ENCODE measurements at places on chromosomes 3 and 15. TPM values are rescaled to one million over a fixed set of nuclear protein-coding genes. Genes with fewer than 3 reads are reported as not detected.

The PCSK6 gene
- total RNA-seq = 40.5 TPM

The LYZL4 gene
- total RNA-seq = not detected

The DISP2 gene
- total RNA-seq = 0.12 TPM

The DOCK3 gene
- total RNA-seq = 0.77 TPM

The STAB1 gene
- 4.6 TPM for total RNA-seq

The TAGLN3 gene
- total RNA-seq = 1.9 TPM

The GRIP2 gene
- total RNA-seq = 0.73 TPM

The GOLGA6A gene
- not detected for total RNA-seq

GRCh38 chr3:168865022-168865551 is 769.4 kb upstream of the GOLIM4 start:
- no peak overlapping the region for H3K4me3 ChIP-seq
- H3K36me3 ChIP-seq = no peaks in the 10 kb centered on the region
- peak; percentile 48 for DNase-seq
- no peaks in the 10 kb centered on the region for H3K27me3 ChIP-seq

GRCh38 chr3:94069194-94069813 is 6.4 kb downstream of the NSUN3 start:
- no peak overlapping the region for H3K27ac ChIP-seq
- H3K4me3 ChIP-seq = no peak overlapping the region
- DNase-seq = no peak
- H3K4me1 ChIP-seq = no peaks in the 10 kb centered on the region

GRCh38 chr15:43514241-43515057 is 3.0 kb upstream of the MAP1A start:
- H3K36me3 ChIP-seq = no peaks in the 10 kb centered on the region
- peak; percentile 44 for DNase-seq
- peaks cover 33% of the 10 kb centered on the region for H3K4me1 ChIP-seq

DNA sequence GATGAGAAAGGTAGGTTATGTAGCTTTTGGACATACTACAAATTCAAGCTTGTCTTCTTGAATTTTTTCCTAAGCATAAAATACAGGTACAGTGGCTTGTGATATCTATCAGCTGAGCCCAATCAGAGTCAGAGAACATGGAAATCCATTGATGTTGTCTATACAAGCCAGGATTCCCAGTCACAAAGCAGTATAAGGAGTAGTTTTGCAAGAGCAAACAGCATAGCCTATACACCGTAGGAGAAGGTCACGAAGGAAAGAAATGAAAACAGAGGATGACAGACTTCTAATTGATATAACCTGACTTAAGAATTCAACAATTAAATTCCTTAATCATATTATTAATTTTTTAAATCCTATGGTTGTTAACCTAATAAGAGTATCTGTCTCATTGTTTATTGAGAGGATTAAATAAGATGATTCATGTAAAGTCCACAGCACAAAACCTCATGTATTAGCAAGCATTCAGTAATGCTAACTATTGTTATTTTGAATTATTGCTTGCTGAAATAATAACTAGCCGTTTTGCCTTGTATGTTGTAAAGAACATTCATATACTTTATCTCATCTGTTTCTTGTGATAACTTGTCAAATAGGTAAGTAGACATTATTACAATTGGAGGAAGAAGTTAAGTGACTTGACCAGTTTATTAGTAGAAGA is 276.6 kb upstream of the ZPLD1 start:
- H3K36me3 ChIP-seq = no peaks in the 10 kb centered on the region
- no peak overlapping the region for H3K27ac ChIP-seq
- H3K4me1 ChIP-seq = peaks cover 14% of the 10 kb centered on the region
- no peak for DNase-seq
- H3K4me3 ChIP-seq = no peak overlapping the region

- H3K27me3 ChIP-seq = no peaks in the 10 kb centered on the region
- no peak overlapping the region for H3K27ac ChIP-seq
- H3K4me1 ChIP-seq = no peaks in the 10 kb centered on the region
- no peak for DNase-seq
- no peaks in the 10 kb centered on the region for H3K36me3 ChIP-seq
- no peak overlapping the region for H3K4me3 ChIP-seq
Observed at GRCh38 chr3:169236662-169237186, 426.8 kb downstream of the MECOM start.

DNA sequence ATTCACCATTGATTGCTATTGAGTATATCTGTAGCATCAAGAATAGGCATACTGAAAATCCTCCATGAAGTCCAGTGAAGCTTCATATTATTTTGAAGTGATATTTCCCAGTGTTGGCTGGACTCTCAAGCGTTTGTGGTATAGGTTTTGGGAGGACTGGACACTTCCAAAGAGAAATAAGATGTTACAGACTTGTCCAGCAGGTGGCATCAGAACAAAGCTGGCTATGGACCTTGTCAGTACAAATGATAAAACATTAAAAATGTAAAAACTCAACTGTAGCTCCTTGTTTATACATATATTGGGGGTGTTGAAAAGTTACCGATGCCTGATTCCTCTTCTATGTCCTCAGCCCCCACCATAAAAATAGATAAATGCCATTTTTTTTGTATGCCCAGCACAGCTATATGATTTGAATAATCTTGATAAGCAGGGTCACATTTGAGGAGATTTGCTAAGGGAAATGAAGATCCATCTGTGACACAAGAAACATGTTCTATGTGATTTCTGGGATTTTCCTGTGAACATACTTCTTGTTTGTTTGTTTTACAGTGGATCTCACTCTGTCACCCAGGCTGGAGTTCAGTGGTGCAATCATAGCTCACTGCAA is 54.5 kb upstream of the GOLGA6B start:
- no peaks in the 10 kb centered on the region for H3K27me3 ChIP-seq
- H3K36me3 ChIP-seq = no peaks in the 10 kb centered on the region
- H3K4me1 ChIP-seq = no peaks in the 10 kb centered on the region
- no peak overlapping the region for H3K4me3 ChIP-seq

DNA sequence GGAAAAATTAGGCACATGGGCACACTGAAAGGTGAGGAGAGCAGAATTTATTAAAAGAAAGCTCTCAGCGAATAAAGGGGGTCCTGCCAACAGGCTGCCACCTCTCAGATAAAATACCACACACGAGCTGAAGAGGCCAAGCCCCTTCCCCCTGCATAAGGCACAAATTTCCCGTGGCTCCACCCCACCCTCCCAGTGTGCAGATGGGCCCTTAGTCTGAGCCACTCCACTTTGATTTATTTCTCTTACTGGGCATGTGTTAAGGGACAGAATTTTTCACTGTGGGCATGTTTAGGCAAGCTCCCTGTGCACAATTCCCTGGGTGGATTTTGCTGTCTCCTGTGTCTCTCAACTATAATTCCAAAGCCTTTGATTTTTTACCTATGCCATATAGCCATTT is 409.8 kb downstream of the TBL1XR1 start:
- no peaks in the 10 kb centered on the region for H3K36me3 ChIP-seq
- no peak overlapping the region for H3K27ac ChIP-seq
- no peaks in the 10 kb centered on the region for H3K4me1 ChIP-seq
- DNase-seq = no peak
- H3K27me3 ChIP-seq = no peaks in the 10 kb centered on the region

- H3K36me3 ChIP-seq = no peaks in the 10 kb centered on the region
- H3K4me1 ChIP-seq = peaks cover 7% of the 10 kb centered on the region
- H3K4me3 ChIP-seq = no peak overlapping the region
- H3K27me3 ChIP-seq = no peaks in the 10 kb centered on the region
- DNase-seq = no peak
Observed at GRCh38 chr3:35777065-35777464, 137.7 kb downstream of the ARPP21 start.

DNA sequence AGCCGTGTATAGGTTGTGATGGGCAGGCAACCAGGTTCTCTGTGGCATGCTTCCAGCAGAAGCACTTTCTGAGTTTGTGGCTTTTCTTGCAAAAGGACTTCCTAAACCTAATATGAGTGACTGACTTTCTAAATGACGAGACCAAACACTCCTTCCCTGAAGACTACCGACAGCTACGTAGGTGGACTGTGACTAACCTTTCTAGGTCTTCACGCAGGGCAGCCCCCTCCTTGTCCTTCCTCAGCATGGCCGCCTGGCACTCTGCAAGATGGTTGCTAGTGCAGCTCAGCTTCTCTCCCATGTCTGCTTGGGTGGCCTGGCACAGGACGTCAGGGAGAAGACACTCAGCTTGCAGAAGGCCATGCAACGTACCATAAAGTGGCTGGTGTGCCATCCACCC is 20.9 kb downstream of the CXCR6 start:
- H3K4me3 ChIP-seq = no peak overlapping the region
- no peak for DNase-seq
- H3K36me3 ChIP-seq = peaks cover 4% of the 10 kb centered on the region

GRCh38 chr3:107929088-107929487 is 161.7 kb downstream of the CD47 start:
- no peak for DNase-seq
- no peak overlapping the region for H3K27ac ChIP-seq
- no peaks in the 10 kb centered on the region for H3K36me3 ChIP-seq
- H3K27me3 ChIP-seq = no peaks in the 10 kb centered on the region
- no peaks in the 10 kb centered on the region for H3K4me1 ChIP-seq

- H3K4me1 ChIP-seq = no peaks in the 10 kb centered on the region
- H3K4me3 ChIP-seq = no peak overlapping the region
- no peak overlapping the region for H3K27ac ChIP-seq
- no peaks in the 10 kb centered on the region for H3K27me3 ChIP-seq
- no peak for DNase-seq
Observed at GRCh38 chr3:141632779-141633374, 105.2 kb upstream of the RNF7 start.

DNA sequence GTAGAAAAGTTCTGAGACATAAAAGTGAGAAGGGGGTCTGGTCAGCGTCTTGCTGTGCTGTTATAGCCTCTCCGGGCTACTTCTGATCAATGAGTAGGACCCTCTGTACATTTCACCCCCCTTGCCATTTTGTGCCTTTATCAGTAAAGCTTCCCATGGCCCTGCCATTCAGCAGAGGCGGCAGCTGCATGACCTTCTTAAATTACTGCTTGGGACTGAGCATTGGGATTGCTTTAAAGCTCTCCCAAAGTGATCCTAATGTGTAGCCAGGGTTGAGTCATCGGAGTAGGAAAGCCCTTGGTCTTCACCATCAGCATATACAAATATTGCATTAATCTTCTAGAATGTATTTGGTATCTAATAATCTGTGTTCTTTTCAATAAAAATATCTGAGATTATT is 70.2 kb downstream of the FMN1 start:
- no peak overlapping the region for H3K27ac ChIP-seq
- no peak overlapping the region for H3K4me3 ChIP-seq
- no peak for DNase-seq
- no peaks in the 10 kb centered on the region for H3K36me3 ChIP-seq
- H3K27me3 ChIP-seq = peaks cover 40% of the 10 kb centered on the region
- H3K4me1 ChIP-seq = no peaks in the 10 kb centered on the region

DNA sequence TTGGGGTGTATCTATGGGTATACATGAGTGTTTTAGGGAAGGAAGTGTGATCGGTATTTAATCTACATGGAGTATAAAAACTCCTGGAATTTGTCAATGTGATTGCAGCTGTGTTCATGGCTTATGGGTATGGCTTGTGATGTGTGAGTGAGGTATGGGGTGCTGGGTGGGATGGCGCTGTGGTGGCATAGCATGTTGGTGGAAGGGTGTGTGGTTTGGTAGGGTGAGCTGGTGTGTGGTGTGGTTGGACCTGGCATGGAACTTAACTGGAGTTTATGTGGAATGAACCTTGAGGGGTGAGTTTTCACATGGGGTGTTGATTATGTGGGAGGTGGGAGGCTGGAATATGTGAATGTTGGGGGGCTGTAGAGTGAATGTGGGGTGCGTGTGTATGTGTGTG is 492 bp upstream of the MOBP start:
- no peak overlapping the region for H3K4me3 ChIP-seq
- H3K4me1 ChIP-seq = no peaks in the 10 kb centered on the region
- no peak for DNase-seq
- no peak overlapping the region for H3K27ac ChIP-seq
- H3K36me3 ChIP-seq = no peaks in the 10 kb centered on the region

- H3K4me3 ChIP-seq = no peak overlapping the region
- no peaks in the 10 kb centered on the region for H3K36me3 ChIP-seq
- H3K27me3 ChIP-seq = no peaks in the 10 kb centered on the region
- no peak for DNase-seq
- peaks cover 33% of the 10 kb centered on the region for H3K4me1 ChIP-seq
Observed at GRCh38 chr3:49172551-49173041, 1.2 kb downstream of the KLHDC8B start.

GRCh38 chr3:13080591-13080990 is 7.4 kb upstream of the IQSEC1 start:
- no peak overlapping the region for H3K4me3 ChIP-seq
- peaks cover 14% of the 10 kb centered on the region for H3K27me3 ChIP-seq
- no peaks in the 10 kb centered on the region for H3K36me3 ChIP-seq
- no peak for DNase-seq
- H3K4me1 ChIP-seq = no peaks in the 10 kb centered on the region
- H3K27ac ChIP-seq = no peak overlapping the region

DNA sequence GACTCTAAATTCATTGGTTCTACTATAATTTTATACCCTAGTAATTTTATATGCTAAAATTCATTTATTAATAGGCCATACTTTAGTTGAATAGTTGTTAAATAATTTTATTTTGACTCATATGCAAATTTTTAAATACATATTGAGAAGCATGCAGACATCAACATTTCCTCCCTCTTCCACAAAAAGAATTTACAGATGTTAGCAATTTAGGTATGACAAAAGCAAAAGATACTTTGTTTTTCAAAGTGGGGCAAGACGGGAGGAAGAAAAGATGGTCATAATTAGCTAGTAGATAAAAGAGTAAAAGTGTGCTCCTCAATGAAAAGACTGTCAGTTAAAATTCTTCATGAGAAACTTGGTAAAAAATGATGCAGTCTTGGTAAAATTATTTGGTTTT is 148.9 kb upstream of the TSPAN3 start:
- no peaks in the 10 kb centered on the region for H3K27me3 ChIP-seq
- H3K4me1 ChIP-seq = peaks cover 9% of the 10 kb centered on the region
- DNase-seq = no peak
- H3K27ac ChIP-seq = no peak overlapping the region
- H3K36me3 ChIP-seq = no peaks in the 10 kb centered on the region

DNA sequence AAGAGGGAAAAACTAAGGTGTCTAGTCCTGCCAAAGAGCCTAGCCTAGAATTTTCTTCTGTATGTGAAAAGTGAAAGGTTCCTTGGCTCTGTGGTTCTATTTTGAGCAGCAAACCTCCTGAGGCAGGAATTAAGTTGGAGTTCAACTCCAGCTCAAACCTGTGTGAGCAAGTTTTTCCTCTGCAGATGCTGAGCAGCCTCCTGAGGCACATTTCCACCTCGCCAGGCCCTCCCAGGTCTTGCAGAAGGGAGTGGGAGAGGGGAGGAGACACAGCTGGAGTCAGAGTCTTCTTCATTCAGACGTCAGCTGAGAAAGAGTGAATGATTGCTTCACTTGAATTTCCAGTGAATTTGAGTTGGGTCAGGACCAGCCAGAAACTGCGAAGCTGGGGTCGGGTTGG is 69.5 kb upstream of the ETV5 start:
- no peak overlapping the region for H3K4me3 ChIP-seq
- no peak for DNase-seq
- peaks cover 6% of the 10 kb centered on the region for H3K4me1 ChIP-seq
- no peaks in the 10 kb centered on the region for H3K36me3 ChIP-seq
- H3K27ac ChIP-seq = no peak overlapping the region

DNA sequence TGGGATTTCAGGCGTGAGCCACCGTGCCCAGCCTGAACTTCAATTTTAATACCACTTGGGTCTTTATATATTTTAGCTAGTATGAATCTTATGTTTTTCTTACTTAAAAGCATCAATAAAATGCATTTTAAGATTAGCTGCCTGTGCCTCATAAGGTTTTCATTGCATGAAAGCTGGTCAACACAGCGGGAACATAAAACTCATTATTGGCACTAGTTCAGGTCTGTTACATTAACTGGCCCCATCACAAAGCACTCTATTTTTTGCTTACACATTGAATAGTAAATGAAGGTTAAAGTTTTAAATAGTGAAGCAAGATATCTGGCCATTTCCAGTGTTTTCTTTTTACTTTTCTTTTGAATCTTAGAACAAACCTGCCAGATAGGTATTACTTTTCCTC is 145.6 kb upstream of the LYSMD4 start:
- H3K4me1 ChIP-seq = no peaks in the 10 kb centered on the region
- no peaks in the 10 kb centered on the region for H3K27me3 ChIP-seq
- no peaks in the 10 kb centered on the region for H3K36me3 ChIP-seq
- no peak for DNase-seq
- no peak overlapping the region for H3K27ac ChIP-seq

Measured in hepatocyte (in vitro differentiated cells).